ENCODE measurements at places on chromosomes 6 and 20.

GRCh38 chr20:63053432-63054102 lies 46.8 kb upstream of the BHLHE23 start:
- no peak for DNase-seq

GRCh38 chr6:83199863-83200225 lies 6.7 kb downstream of the RWDD2A start:
- DNase-seq, result no peak

DNA sequence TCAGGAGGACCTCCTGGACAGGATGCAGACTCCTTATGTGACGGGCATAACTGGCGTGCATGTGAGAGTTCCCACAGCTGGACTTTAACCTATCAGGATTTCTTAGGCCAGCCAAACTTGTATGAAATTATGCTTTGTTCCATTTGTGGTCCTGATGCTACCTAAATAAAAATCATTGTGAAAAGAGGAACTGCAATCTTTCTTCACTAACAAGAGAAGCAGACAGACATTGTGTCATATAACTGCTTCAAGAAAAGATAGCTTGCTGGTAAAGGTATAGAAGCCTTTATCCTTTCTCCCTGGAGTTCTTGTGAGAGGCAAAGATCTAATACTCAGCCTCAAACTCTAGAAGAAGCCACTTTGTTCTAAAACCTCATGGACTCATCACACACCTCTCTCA lies 87.5 kb upstream of the ENPP5 start:
- DNase-seq, result no peak

GRCh38 chr6:73644941-73645591 lies 8.7 kb downstream of the SLC17A5 start:
- no peak for DNase-seq

DNA sequence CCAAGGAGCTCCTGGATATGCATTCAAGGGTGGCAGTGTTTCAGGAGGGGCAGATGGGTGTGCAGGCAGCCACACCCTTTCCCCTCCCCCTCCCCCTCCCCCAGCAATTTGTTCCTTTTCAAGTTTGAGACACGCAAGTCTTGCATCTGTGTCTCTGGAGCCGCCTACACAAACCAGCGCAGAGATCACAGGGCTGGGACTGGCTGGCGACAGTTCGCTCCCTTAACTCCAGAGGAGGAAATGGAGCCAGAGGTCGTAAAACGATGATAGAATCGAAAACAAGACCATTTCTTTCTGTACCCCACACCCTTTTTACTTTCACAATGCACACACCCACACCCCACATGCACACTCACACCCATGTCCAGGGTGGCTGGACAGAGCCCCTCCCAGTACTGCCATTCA lies 163.1 kb downstream of the LY86 start:
- DNase-seq, result peak; percentile 95

GRCh38 chr6:42278131-42278853 lies 60.6 kb upstream of the MRPS10 start:
- DNase-seq, result no peak

DNA sequence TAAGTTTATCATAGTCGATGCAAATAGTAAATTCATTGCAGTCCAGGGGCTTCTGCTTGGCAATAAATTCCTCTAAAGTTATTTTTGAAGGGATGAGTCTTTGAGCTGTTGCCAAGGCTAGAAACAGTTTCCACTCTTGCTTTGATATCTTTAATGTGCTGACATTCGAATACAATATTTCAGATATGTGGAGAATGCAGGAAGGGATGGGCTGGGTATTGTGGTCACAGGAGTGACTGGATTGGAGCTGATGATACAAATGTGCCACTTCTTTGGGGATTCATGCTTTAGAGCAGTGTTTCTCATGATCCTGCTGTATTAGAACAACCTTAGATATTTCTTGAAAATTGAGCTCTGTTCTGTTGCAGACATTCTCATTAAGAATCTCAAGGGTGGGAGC lies 139.0 kb downstream of the PRDM13 start:
- no peak for DNase-seq

GRCh38 chr6:107957308-107957908 lies 600 bp downstream of the SEC63 start:
- DNase-seq, result peak; percentile 86

GRCh38 chr6:74742793-74743508 lies 462.9 kb downstream of the COL12A1 start:
- no peak for DNase-seq

DNA sequence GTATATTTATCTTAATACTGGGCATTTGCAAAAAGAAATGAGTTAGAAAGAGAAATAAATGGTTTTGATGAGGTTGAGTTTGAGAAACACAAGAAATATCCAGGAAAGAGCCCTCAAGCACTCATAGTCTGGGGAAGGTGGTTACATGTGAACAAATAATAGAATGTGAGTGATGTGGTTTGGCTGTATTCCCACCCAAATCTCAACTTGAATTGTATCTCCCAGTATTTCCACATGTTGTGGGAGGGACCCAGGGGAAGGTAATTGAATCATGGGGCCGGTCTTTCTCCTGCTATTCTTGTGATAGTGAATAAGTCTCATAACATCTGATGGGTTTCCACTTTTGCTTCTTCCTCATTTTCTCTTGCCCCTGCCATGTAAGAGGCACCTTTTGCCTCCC lies 334.1 kb downstream of the COL12A1 start:
- DNase-seq, result no peak

- no peak for DNase-seq
Observed at GRCh38 chr6:4322134-4322845, 186.9 kb upstream of the ECI2 start.

DNA sequence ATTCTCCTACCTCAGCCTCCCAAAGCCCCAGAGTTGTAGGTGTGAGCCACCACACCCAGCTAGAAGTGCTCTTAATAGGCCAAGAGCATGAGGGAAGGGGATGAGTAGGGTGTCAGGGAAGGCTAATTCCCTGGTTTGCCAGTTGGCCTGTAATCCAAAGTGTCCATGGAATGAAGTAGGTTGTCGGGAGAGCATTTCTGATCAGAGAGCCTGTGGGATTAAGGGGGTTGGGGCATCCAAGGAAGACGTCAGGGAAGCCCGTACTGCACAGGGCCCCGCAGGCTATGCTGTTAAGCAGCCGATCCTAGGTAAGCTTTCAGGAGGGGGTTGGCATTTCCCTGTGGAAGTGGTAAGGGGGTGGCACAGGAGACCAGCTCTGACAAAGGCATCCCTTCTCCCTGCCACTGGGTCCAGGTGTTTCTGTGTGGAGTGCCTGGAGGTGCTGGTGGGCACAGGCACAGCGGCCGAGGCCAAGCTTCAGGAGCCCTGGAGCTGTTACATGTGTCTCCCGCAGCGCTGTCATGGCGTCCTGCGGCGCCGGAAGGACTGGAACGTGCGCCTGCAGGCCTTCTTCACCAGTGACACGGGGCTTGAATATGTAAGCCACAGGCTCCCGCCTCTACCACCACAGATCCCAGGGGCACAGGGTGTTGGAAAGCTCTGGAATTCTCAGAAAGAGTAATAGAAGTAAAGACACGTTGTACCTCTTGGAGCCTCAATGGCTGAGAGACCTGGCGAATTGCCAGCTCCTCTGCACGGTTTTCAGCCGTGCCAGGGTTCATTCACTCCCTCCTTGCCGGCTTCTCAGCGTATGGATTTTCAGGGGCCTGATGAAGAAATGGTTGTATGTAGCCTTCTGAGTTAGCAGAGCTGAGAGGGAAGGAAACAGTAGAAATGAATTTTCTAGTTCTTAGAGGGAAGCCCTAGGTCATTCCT lies 21.4 kb upstream of the MAPRE1 start:
- no peak for DNase-seq

DNA sequence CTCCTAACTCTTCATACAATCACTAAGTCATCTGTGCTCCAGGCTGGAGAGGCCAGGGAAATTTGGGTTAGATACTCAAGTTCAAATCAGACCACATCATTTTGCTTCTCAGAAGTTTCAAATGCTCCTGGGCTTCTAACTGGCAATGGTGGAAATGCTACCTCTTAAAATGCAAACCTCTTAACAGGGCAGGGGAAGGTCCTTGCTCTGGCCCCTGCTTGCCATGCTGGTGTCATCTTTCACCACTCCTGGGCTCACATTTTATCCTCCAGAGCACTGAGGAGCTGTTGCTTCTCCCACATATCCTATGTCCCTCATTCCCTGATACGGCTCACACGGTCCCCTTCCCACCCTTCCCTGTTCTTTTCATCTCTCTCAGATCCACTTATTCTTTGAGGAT lies 41.8 kb upstream of the NT5E start:
- no peak for DNase-seq

Measured in NB4 (cell line).